ENCODE measurements at places on chromosomes 12 and 14.

DNA sequence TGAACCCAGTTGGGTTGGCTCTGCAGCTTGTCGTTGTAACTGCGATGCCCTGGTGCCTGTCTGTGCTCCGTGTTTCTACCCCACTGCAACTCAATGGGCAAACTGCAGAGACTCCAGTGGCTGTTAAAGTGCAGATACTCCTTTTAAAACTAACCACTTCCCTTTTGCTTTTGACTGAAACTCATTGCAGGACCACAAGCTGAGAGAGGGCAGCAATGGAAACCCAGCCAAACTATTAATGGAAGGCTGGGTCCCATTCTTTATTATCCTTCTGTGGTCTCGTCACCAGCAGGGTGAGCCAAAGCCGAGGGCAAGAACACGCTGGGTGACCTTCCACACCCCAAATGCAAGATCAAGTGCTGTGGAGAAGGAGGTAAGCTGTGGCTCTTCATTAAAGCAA, 910.4 kb downstream of the VRK1 start:
- H3K27me3 ChIP-seq, result peaks cover 12% of the 10 kb centered on the region
- no peak for DNase-seq
- H3K36me3 ChIP-seq, result no peaks in the 10 kb centered on the region
- H3K4me3 ChIP-seq, result no peak overlapping the region
- no peak overlapping the region for H3K27ac ChIP-seq

GRCh38 chr12:98645572-98646067, 530 bp downstream of the APAF1 start:
- DNase-seq, result peak; percentile 46
- H3K4me1 ChIP-seq, result peaks cover 17% of the 10 kb centered on the region
- peak overlapping the region; percentile 89 for H3K27ac ChIP-seq
- no peaks in the 10 kb centered on the region for H3K27me3 ChIP-seq
- peak overlapping the region; percentile 97 for H3K4me3 ChIP-seq
- H3K36me3 ChIP-seq, result peaks cover 12% of the 10 kb centered on the region

- no peak overlapping the region for H3K4me3 ChIP-seq
- peaks cover 18% of the 10 kb centered on the region for H3K27me3 ChIP-seq
- H3K27ac ChIP-seq, result no peak overlapping the region
- no peak for DNase-seq
Observed at GRCh38 chr12:131477613-131478012, 233.3 kb upstream of the SFSWAP start.

GRCh38 chr12:20109676-20110075, 258.7 kb upstream of the PDE3A start:
- H3K4me1 ChIP-seq, result peaks cover 6% of the 10 kb centered on the region
- no peak overlapping the region for H3K27ac ChIP-seq
- no peaks in the 10 kb centered on the region for H3K36me3 ChIP-seq
- H3K4me3 ChIP-seq, result no peak overlapping the region

DNA sequence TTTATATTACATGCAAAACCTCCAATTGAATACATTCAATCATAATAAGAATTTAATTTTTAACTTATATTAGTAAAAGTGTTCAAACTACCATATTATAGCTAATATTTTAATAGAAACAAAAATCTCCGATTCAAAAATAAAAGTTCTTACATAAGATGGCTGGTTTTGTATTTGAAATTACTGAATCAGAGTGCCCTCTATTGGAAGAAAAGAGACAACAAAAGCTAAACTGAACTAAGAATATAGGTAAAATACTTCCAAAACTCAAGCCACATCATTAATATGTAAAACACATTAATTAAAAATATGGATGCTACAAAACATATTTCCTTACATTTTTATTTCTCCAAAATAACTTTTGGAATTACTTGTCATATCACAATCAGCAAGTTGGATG, 120.3 kb downstream of the GARIN6 start:
- H3K27me3 ChIP-seq, result no peaks in the 10 kb centered on the region
- no peak for DNase-seq
- H3K36me3 ChIP-seq, result no peaks in the 10 kb centered on the region
- peaks cover 20% of the 10 kb centered on the region for H3K4me1 ChIP-seq
- H3K4me3 ChIP-seq, result no peak overlapping the region
- H3K27ac ChIP-seq, result no peak overlapping the region

GRCh38 chr14:101810897-101811621, 49.5 kb downstream of the PPP2R5C start:
- no peaks in the 10 kb centered on the region for H3K27me3 ChIP-seq
- peaks cover 45% of the 10 kb centered on the region for H3K4me1 ChIP-seq
- H3K27ac ChIP-seq, result peak overlapping the region; percentile 99
- DNase-seq, result no peak

GRCh38 chr12:124609041-124609989, 41.9 kb upstream of the NCOR2 start:
- peak overlapping the region; percentile 94 for H3K27ac ChIP-seq
- no peaks in the 10 kb centered on the region for H3K27me3 ChIP-seq
- peaks cover 62% of the 10 kb centered on the region for H3K4me1 ChIP-seq
- peak; percentile 95 for DNase-seq
- H3K36me3 ChIP-seq, result no peaks in the 10 kb centered on the region

- H3K27me3 ChIP-seq, result no peaks in the 10 kb centered on the region
- H3K4me3 ChIP-seq, result no peak overlapping the region
- no peaks in the 10 kb centered on the region for H3K4me1 ChIP-seq
- no peak overlapping the region for H3K27ac ChIP-seq
- no peak for DNase-seq
Observed at GRCh38 chr14:28867571-28867970, 101.0 kb downstream of the FOXG1 start.

- H3K4me3 ChIP-seq, result no peak overlapping the region
- H3K36me3 ChIP-seq, result no peaks in the 10 kb centered on the region
- no peak for DNase-seq
- H3K27ac ChIP-seq, result no peak overlapping the region
Observed at GRCh38 chr12:86772696-86773095, 516.5 kb upstream of the MGAT4C start.

- no peaks in the 10 kb centered on the region for H3K36me3 ChIP-seq
- peaks cover 8% of the 10 kb centered on the region for H3K4me1 ChIP-seq
- H3K27me3 ChIP-seq, result peaks cover 27% of the 10 kb centered on the region
- H3K27ac ChIP-seq, result no peak overlapping the region
- H3K4me3 ChIP-seq, result no peak overlapping the region
Observed at GRCh38 chr12:54658306-54659264, 10.4 kb upstream of the DCD start.

GRCh38 chr12:16076557-16076956, 165.4 kb downstream of the DERA start:
- no peak overlapping the region for H3K27ac ChIP-seq
- no peak for DNase-seq
- H3K4me3 ChIP-seq, result no peak overlapping the region
- peaks cover 4% of the 10 kb centered on the region for H3K27me3 ChIP-seq

DNA sequence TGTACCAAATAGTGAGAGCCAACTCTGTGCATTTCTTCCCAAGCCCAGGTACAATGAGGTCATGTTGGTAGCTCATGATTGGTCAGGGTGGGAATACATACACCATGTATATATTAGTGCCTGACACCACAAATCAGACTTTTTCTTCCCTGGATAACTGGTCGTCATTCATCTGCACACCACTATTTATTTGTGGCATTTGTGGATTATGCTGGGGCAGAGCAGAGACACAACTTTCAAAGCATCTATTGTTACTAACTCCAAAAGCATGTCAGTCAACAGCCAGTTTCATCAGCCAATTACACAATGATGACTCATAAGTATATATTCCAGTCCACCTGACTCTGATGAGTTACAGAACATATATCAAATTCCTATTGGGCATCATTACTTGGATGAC, 181.7 kb downstream of the ADAMTS20 start:
- DNase-seq, result no peak
- H3K4me3 ChIP-seq, result no peak overlapping the region
- H3K27ac ChIP-seq, result no peak overlapping the region
- H3K36me3 ChIP-seq, result no peaks in the 10 kb centered on the region
- no peaks in the 10 kb centered on the region for H3K27me3 ChIP-seq
- H3K4me1 ChIP-seq, result no peaks in the 10 kb centered on the region

DNA sequence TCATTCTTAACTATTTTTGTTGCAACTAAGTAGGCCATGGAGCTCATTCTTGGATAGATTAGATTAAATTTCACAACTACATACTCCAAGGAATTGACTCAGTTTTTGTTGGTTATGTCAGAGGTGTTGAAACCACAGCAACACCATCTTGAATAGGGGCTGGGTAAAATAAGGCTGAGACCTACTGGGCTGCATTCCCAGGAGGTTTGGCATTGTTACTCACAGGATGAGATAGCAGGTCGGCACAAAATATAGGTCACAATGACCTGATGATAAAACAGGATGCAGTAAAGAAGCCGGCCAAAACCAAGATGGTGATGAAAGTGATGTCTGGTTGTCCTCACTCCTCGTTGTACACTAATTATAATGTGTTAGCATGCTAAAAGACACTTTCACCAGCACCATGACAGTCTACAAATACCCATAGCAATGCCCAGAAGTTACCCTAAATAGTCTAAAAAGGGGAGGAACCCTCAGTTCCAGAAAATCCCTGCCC, 20.9 kb downstream of the DMAC2L start:
- H3K4me1 ChIP-seq, result peaks cover 17% of the 10 kb centered on the region
- no peak for DNase-seq
- H3K4me3 ChIP-seq, result no peak overlapping the region
- peaks cover 1% of the 10 kb centered on the region for H3K36me3 ChIP-seq

GRCh38 chr12:43378448-43378847, 173.6 kb downstream of the ADAMTS20 start:
- H3K4me1 ChIP-seq, result no peaks in the 10 kb centered on the region
- no peak overlapping the region for H3K4me3 ChIP-seq
- H3K36me3 ChIP-seq, result peaks cover 15% of the 10 kb centered on the region

DNA sequence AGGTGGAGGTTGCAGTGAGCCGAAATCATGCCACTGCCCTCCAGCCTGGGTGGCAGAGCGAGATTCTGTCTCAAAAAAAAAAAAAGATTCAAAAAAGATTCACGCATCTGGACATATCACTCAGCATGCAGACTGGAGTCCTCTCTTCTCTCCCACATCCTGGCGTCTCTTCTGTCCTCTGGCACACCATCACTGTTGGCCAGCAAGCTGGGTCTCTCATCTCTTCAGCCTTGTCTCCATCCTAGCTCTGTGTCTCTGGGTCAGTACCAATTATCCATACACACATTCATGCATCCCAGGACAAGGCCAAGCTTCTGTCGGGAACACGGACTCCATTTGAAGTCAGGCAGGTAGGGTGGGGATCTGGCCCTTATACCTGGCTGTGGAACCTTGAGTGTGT, 105.5 kb upstream of the MAP1LC3B2 start:
- H3K4me3 ChIP-seq, result no peak overlapping the region
- peak overlapping the region; percentile 61 for H3K27ac ChIP-seq
- no peak for DNase-seq
- no peaks in the 10 kb centered on the region for H3K36me3 ChIP-seq
- H3K4me1 ChIP-seq, result peaks cover 25% of the 10 kb centered on the region
- H3K27me3 ChIP-seq, result no peaks in the 10 kb centered on the region

DNA sequence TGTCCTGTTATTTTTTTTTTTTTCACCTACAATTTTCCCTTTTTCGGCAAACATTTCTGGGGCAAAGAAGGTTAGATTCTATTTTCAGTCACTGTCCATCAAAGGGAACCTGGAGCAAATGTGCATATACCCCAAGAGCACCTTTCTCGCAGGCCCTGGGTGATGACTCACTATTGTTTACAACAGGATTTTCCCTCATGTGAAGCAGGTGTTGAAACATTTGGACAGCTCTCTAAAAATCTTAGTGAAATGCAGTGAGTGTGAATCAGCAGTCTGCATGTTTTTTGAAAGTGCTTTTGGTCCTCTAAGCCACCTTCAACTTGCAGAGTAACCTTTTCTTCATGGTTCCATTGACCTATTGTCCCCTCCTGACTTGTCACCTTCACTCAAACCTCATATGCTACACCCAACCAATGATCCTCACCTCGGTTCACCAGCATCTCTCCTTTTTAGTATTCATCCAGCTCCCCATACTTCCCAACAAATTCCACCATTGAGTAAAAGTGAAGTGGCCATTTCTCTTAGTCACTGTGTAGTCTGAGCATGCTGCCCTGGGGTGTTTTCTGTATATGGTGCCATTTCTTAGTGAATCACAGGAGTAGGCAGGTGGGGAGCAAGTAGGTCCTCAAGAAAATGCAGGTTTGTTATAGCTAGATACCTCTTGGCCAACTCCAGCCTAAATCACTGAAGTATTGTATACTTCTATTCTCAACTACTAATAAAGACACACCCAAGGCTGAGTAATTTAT, 260.2 kb downstream of the BMP4 start:
- no peaks in the 10 kb centered on the region for H3K4me1 ChIP-seq
- no peak for DNase-seq
- H3K36me3 ChIP-seq, result no peaks in the 10 kb centered on the region
- H3K4me3 ChIP-seq, result no peak overlapping the region
- no peak overlapping the region for H3K27ac ChIP-seq
- H3K27me3 ChIP-seq, result no peaks in the 10 kb centered on the region

DNA sequence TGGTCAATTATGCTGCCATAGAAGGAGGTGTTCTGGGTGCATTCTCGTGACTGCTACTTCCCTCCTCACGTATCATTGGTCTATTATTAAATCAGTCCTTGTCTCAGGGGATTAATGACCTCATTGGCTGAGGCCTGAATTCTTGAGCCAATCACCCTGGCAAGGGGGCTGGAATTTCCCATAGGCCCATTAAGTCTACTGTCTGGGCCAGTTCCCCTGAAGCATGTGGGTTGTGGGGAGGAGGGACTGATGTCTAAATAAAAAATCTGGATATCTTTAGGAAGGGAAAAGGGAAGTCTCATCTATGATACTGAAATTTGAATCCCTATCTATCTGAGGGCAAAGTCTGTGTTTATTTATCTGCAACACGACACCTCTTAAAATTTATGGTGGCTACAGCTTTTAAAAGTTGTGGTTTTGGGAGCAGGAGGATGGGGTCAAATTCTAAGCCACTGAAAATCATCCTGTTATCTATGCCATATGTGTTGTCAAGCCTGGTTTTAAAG, 71.9 kb downstream of the DYRK2 start:
- no peak for DNase-seq
- H3K27me3 ChIP-seq, result no peaks in the 10 kb centered on the region
- H3K36me3 ChIP-seq, result no peaks in the 10 kb centered on the region

DNA sequence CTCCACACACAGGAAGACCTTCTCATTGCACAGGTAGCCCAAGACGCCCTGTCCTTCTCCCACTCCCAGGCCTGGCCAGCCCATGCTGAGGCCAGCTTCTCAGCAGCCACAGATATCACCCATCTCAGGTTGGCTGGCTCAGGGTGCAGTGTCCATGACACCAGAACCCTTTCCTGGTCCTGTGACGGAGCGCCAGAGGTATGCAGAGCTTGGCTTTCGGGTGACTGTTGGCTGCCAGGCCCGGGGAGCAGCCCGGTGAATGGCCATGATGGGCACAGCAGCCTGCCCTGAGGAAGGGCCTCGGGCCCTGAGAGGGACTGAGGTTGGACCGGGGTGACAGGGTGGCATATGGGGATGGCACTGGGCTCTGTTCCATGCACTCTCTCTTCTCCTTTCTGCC, 173.4 kb downstream of the TSPAN9 start:
- H3K36me3 ChIP-seq, result peaks cover 4% of the 10 kb centered on the region
- no peak overlapping the region for H3K4me3 ChIP-seq
- DNase-seq, result no peak
- H3K4me1 ChIP-seq, result peaks cover 11% of the 10 kb centered on the region
- no peaks in the 10 kb centered on the region for H3K27me3 ChIP-seq
- no peak overlapping the region for H3K27ac ChIP-seq
